ENCODE measurements at places on chromosomes 2 and 18.

DNA sequence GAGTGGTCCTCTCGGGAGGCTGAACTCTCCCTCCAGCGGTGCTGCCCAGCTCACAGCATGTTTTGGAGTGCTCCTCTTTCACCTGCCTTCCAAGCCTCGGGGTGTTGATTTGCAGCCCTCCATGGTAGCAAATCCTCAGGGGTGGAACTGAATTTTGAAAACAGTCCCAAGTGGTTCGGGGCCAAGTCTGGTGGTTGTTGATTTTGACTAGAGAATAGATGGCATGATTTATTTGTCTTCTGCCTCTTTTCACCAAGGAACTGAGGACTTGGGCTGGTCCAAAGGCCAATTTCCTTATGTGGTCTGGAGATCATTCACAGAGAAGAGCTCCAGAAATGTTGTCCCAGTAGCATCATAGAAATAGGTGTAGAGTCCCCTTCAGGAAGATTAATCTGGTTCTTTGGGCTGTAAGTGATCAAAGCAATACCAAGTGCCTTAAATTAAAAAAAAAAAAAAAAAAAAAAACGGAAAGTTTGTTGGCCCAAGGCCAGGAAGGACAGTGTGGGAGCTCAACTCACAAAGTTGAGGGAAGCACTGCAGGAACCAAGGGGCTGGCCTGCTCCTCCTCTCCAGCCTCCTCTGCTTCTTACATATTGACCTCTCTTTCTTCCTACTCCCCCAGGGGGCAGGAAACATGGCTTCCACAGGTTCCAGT, 2.5 kb upstream of the DES start:
- DNase-seq: no peak

DNA sequence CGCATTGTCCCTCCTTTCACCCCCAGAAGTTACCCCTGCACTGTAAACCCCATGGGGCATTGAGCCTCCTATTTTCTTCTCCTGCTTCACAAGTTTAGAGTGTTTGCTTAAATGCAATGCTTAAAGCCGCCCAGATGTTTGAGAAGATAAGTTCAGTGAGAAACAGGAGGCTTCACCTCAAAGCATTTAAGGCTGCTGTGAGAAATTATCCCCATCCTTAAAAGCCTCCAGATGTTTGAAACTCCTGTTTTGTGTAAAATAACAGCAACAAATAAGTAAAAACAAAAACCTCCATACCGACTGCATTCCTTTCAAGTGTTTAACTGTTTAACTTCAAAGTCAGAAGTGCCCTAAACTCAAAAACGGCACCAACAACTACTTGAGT, 81.8 kb downstream of the RTP5 start:
- no peak for DNase-seq

DNA sequence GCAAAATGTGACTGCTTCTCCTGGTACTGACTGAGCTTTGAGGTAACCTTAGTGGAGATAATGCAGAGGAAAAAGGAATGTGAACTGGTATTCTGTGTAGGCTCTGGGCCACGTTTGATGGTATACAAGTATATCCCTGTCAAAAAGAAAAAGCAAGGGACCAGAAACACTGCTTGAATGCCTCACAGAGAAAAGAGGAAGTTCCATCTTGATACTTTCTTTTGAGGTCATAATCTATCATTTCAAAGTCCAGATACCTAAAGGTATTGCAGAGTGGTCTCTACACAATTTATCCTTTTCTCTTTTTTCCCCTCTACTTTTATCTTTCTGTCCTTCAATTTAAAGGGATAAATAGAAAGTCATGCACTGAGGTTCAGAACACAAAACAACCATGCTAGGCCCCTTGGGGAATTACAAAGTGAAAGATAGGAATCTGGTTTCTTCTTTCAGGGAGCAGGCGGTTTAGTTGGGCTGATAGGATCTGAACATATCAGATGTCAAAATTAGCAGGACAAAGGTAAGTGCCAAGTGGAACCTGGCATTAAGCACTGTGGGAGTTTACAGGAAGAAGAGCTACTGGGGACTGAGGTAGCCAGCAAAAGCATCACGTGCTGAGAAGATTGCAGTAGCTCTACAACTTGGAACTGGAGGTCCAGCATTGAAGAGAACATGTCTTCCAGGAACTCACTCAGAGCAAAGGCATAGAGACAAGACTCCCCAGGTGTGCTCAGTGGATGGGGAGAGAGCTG, 121.2 kb downstream of the LYPD6 start:
- no peak for DNase-seq

DNA sequence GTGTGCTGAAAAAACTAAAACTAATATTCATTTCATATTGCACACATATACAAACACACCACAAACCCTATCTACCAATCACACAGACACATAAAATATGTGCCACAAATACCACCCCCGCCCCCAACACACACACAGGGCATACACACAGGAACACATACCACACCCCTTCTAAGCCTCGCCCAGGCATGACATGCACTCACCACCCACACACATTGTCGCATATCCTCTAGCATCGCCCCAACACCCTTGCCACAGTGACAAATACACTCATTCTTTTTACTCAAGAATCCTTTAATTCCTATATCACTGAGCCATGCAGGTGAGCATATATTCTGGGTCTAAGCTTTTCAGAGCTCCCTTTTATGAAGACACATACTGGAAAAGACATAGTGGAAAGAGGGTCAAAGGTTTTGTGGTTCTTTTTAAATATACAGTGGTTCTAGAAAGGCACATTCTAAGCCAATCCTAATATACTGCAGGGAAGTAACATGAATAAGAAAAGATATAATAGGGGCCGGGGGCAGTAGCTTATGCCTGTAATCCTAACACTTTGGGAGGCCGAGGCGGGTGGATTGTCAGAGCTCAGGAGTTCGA, 24.5 kb upstream of the LCLAT1 start:
- peak; percentile 43 for DNase-seq

DNA sequence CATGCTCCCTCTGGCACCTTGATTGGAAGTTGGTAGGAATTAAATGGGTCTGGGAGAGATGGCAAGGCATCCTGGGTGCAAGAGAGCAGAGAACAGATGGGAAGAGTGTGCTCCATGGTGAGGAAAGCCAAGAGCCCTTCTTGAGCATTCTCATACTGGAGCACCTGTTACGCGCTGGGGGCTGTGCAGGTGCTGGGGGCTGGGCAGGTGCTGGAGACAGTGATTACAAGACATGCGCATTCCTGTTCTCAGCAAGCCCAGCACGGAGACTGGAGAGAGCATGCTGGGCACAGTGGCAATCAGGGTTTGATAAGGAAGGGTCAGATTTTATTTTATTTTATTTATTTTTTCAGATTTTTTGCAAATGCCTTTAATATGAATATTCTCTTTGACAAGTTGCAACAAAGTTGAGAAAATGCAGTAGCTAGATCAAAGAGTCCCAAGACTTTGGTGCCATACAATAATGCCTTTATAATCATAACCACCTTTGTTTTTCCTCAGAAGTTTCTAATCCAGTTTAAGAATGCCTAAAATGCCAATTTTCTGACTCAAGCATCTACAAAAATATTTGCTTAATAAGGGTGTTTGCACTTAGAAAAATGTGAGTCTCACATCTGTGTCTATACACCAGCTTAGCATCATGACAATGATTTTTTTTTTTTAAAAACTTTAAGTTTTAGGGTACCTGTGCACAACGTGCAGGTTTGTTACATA, 193.3 kb downstream of the RNF152 start:
- no peak for DNase-seq

GRCh38 chr2:64203131-64203857, 59.1 kb upstream of the PELI1 start:
- no peak for DNase-seq

Measured in activated CD8-positive, alpha-beta memory T cell treated with anti-CD3 and anti-CD28 coated beads for 1 hour (primary cell).